ENCODE measurements at places on chromosomes 12 and 14. TPM values are rescaled to one million over a fixed set of nuclear protein-coding genes. Genes with fewer than 3 reads are reported as not detected.

EML5 gene
- 0.66 TPM for total RNA-seq

CELA1 gene
- total RNA-seq: not detected

SLC7A7 gene
- total RNA-seq: 6.3 TPM

AKAP5 gene
- total RNA-seq: 0.17 TPM

RASAL1 gene
- total RNA-seq: not detected

KLRC2 gene
- not detected for total RNA-seq

P2RX4 gene
- 59.8 TPM for total RNA-seq

LIN52 gene
- 8.2 TPM for total RNA-seq

GEMIN2 gene
- total RNA-seq: 27.0 TPM

SMAGP gene
- 5.1 TPM for total RNA-seq

CCDC88C gene
- total RNA-seq: 0.17 TPM

CLEC6A gene
- total RNA-seq: not detected

KLRD1 gene
- 0.17 TPM for total RNA-seq

CAPS2 gene
- total RNA-seq: 9.2 TPM

NOXRED1 gene
- 0.26 TPM for total RNA-seq

ATP2B1 gene
- total RNA-seq: 101 TPM

LRRC43 gene
- 1.8 TPM for total RNA-seq

MEG3 gene
- 95.0 TPM for total RNA-seq

HOXC11 gene
- not detected for total RNA-seq

RHEBL1 gene
- 0.33 TPM for total RNA-seq

AQP6 gene
- total RNA-seq: 0.17 TPM

ZNF664 gene
- total RNA-seq: 46.0 TPM

PTPRB gene
- 0.66 TPM for total RNA-seq

TNFAIP2 gene
- total RNA-seq: 139 TPM

SDR9C7 gene
- not detected for total RNA-seq

DNAL1 gene
- total RNA-seq: 8.2 TPM

SLCO1B1 gene
- not detected for total RNA-seq

AKT1 gene
- total RNA-seq: 127 TPM

ZDHHC22 gene
- total RNA-seq: not detected

PLCZ1 gene
- not detected for total RNA-seq

CLEC4D gene
- not detected for total RNA-seq

REC8 gene
- 1.8 TPM for total RNA-seq

SRRM4 gene
- total RNA-seq: not detected

TRIM9 gene
- 0.50 TPM for total RNA-seq

GPHN gene
- total RNA-seq: 13.9 TPM

PPM1H gene
- total RNA-seq: 3.1 TPM

TRAFD1 gene
- 83.4 TPM for total RNA-seq

M6PR gene
- 338 TPM for total RNA-seq

BEGAIN gene
- under 0.01 TPM for total RNA-seq

CORO1C gene
- 288 TPM for total RNA-seq

COL2A1 gene
- not detected for total RNA-seq

VSIG10 gene
- 31.7 TPM for total RNA-seq

SDSL gene
- total RNA-seq: 12.4 TPM

ACTN1 gene
- 254 TPM for total RNA-seq

SPTB gene
- total RNA-seq: under 0.01 TPM

KRT78 gene
- total RNA-seq: not detected

BDKRB1 gene
- total RNA-seq: 16.7 TPM

TSHR gene
- total RNA-seq: not detected

VRTN gene
- total RNA-seq: not detected

MYO1A gene
- 0.26 TPM for total RNA-seq

TTC5 gene
- total RNA-seq: 22.0 TPM

HOXC13 gene
- not detected for total RNA-seq

PLBD1 gene
- 5.4 TPM for total RNA-seq

ASCL1 gene
- not detected for total RNA-seq

ACSM4 gene
- not detected for total RNA-seq

CFAP251 gene
- total RNA-seq: 7.9 TPM

Data from fibroblast of lung (primary cell).